GM20000 (cell line): ENCODE measurements at places on chromosomes 4 and X.

DNA sequence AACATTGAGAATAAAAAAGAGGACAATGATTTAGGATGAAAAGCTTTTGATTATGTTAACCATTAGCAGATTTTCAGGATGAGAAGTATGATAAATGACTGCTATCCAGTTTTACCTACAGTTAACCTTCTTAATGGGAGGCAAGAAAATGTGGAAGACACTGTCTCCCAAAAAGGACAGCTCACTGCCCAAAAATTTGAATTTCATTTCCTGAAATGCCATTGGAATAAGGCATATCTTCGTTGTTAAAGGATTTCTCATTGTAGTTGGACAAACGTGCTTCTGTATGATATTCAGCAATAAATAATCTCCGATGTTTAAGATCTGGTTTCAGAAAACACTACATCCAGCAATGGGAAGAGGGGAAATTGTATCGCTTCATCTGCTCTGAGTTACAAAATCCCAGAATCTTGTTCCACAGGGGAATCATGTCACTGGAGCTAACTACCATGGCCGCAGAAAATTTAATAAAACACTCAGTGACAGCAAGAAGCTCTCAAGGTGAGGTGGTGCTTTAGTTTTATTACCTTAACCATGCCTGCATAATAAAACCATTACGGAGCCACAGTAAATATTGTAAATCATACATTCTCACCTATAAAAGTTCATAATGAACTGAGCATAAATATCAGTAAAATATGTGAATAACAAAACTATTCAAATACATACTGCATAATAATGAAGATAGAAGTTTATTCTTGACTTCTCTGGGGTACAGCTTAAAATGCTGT, 552.3 kb downstream of the PCDH7 start:
- DNase-seq, result no peak

DNA sequence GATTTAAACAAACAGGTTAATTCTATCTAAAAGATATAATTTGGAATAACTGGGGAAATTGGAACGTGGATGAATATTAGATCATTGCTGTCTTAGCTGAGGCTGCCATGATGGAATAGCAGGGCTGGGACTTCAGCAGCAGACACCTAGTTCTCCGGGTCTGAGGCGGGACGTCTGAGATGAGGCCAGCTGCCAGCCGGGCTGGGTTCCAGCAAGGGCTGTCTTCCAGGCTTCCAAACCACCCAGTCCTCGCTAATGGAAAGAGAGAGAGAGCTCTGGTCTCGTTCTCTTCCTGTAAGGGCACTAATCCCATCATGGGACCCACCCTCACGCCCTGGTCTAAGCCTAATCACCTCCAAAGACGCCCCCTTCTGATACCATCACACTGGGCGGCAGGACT, 85.7 kb downstream of the ADRA2C start:
- no peak for DNase-seq

DNA sequence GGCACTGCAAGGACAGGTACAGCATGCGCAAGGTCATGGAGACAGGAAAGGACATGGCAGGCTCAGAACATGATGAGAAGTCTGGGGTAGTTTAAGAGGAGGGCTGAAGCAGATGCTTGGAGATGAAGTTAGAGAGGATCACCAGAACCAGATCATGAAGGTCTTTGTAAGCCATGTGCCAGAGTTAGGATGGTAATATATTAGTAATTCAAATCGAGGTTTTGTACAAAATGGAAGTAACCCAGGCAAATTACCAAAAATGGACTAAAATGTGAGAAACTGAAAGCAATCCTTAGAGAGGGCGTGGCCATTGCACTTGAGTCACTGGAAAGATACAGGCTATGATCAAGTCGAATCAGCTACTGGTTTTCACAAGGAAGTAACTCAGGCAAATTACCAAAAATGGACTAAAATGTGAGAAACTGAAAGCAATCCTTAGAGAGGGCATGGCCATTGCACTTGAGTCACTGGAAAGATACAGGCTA, 13.5 kb downstream of the RXFP1 start:
- no peak for DNase-seq

GRCh38 chr4:2931512-2932301, 31.5 kb downstream of the NOP14 start:
- peak; percentile 83 for DNase-seq

DNA sequence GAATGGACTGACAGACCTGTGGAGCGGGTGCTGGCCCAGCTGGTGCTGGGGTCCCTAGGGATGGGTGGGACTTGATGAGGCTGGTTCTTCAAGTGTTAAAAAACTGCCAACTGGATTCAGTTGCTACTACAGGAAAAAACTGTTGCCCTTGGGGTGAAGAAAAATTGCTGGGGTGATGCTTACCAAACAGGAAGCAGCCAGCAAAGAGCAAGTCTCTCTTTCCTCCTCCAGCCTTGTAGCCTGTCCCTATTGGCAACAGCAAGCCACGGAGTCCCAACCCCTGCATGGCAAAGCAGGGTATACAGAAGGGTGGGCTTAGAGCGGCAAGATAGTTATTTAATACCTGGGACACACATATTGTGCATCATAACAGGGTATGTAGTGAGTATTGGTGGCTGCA, 60.1 kb upstream of the ATP8A1 start:
- DNase-seq, result no peak

- DNase-seq, result no peak
These were observed 72.1 kb downstream of the GPR101 start for GRCh38 chrX:136961594-136962135.

GRCh38 chrX:41603596-41603995, 85.2 kb upstream of the GPR34 start:
- no peak for DNase-seq

- DNase-seq, result no peak
These were observed 122.1 kb downstream of the AFF1 start for GRCh38 chr4:87056881-87057280.

- DNase-seq, result no peak
These were observed 6.5 kb upstream of the EXOSC9 start for GRCh38 chr4:121794505-121795188.

GRCh38 chr4:84379917-84380641, 119.0 kb downstream of the NKX6-1 start:
- no peak for DNase-seq

DNA sequence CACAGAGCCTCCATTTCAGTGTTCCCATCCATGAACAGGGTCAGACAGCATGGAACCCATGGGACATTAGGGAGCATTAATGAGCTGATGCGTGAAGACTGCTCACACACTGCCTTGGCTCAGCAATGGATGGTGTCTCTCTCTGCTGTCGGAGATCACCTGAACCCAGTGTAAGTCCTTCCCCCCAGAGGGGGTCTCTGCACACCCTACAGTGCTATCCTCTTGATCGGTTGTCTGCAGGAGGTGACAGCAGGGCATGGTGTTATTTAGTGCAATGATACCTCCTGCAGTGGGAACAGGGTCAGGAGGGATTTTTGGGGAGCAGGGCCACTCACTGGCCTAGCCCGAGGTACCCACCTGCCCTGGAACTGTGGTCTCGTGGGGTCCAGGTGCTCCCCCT, 25.6 kb downstream of the APELA start:
- no peak for DNase-seq

DNA sequence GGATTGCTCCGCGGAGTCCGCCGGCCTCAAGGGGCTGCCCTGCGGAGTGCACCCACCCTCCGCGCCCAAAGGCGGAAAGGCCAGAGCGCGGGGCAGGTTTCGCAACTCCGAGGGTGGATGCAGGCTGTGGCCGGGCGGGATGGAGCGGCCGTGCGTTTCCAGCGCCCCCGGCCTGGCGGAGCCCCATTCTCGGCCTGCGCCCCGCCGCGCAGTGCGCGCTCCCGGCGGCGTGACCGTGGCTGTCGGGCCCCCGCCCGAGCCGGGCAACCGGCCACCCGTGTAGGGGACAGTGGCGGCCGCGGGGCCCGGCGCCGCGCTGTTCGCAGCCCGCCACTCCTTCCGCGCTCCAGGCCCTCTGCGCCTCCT, 331 bp downstream of the SETD7 start:
- no peak for DNase-seq

DNA sequence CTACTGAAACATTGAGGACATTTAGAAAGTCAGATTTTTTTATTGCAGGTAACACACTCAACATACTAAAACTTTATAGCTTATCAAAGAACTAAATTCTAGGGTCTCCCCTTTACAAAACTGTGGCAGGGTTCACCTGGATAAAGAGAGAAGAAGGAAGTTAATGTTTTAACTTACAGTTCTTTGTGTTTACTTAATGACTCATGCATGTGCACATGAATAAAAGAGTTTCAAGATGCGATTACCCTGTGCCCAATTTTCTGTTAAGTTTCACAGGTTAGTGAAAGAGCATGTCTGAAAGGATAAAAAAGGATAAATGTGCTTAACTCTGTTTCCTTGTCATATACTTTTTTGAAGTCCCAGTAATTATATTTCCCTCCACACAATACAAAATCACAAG, 16.8 kb downstream of the DCAF8L1 start:
- no peak for DNase-seq

- no peak for DNase-seq
These were observed 505.5 kb downstream of the ANKRD50 start for GRCh38 chr4:124206779-124207605.

- no peak for DNase-seq
These were observed 81.5 kb downstream of the RCHY1 start for GRCh38 chr4:75432683-75433082.

DNA sequence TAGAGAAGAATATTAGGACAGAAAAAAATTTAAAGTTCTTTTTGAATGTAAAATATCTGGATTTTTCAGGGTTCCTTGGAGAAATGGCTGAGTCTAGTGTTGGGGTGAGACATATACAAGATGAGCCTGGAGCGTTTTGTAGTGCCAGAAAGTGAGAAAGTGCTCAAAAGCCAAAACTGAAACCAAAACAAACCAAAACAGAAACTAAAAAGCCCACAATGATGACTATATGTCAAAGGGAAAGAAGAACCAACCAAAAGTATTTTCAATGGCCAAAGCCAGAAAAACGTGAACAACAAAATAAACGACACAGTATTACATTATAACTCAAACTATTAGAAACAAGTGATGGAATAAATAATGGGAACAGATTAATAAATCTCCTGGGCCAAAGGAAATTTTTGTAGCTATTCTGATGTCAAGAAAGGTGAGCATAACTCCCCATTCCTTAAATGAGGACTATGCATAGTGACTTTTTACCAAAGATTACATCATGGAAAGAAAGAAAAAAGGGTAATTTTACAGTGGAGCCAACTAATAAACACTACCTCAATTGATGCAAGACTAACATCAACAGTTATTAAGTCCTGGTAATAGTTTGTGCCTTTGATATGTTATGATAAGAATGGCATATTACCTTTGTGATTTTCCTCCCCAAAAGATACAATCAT, 1137.6 kb downstream of the C4orf33 start:
- DNase-seq, result peak; percentile 8

GRCh38 chr4:137156054-137156453, 376.2 kb downstream of the PCDH18 start:
- DNase-seq, result no peak

GRCh38 chr4:168817370-168817769, 192.7 kb downstream of the CBR4 start:
- DNase-seq, result no peak

DNA sequence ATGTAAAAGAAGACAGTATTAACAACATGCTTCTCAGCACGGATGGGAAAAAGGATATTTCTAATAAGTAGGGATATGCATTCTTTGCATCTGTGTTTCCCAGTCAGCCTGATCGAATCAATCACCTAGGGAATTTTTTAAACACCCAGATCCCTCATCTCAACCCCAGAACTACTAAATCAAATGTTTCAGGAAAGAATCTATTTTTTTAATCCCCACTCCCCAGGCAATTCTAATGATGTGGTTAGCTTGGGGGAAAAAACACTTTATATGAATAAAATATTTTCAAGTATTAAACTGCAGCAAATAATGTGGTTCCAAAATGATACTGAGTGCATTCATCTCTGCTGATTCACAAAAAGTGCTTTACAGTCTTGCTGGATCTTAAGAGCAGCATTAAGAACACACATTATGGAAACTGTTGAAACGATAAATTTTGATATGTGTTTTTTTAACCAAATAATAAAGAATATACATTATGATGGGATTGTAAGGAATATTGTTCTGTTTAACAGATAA, 68.7 kb upstream of the GUCY1A1 start:
- no peak for DNase-seq

DNA sequence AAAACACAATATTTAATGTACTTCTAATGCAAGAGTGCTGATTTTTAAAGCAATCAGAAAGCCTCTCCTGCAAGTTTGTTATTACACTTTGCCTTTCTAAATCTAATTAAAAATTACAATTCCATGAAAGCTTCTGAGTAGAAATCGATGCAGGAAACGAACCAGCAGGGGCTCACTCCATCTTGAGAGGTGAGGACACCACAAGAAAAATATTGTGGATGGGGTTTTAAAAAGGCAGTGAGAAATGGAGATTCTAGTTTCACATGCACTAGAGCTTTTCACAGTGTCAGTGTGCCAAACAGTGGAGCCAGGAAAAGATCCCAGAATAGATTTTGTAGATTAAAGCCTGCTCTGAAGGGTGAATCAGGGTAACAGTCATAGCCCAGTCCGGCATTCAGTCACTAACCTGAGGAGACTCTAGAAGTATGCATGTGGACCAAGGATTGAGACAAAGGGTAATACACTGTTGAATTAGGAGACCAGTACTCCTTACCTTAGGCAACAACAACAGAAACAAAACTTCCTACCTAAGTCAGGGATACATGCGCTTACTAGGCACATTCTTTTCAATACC, 362.3 kb downstream of the NAF1 start:
- no peak for DNase-seq

DNA sequence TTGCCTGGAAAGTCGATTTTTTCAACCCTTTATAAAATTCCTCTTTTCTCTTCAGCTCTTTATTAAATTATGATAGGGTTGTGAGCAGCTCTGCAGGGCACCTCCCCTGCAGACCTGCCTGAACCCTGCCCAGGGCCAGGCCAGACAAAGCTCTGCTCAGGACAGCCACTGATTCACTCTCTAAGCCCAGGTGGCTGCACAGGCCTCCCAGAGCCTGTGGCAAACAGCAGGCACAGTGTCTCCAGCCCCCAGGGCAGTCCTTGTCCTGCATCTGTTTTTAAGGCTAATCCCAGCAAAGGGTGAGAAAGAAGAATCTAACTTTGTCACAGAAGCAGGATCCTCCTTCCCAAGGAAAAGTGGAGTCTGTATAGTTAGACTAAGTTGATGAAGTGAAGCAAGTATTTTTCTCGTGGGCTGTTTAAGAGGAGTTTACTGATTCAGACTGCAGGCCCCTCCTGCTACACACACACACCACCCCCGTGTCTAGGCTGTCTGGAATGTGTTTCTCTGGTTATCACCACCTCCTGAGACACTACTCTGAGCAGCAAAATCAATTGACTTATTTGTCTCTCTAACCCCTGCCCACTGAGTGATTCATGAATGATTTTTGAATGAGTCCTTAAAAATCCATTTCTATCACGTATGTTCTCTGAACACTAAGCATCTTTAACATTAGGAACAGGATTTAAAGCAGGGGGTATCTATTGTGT, 101.7 kb downstream of the CHIC2 start:
- DNase-seq, result no peak

- DNase-seq, result no peak
These were observed 24.2 kb downstream of the CBLL2 start for GRCh38 chrX:22296871-22297270.

- DNase-seq, result no peak
These were observed 6.1 kb upstream of the SMS start for GRCh38 chrX:21934414-21934813.

- no peak for DNase-seq
These were observed 26.2 kb upstream of the FREM3 start for GRCh38 chr4:143726714-143727113.

GRCh38 chr4:5463936-5464650, 244.3 kb downstream of the EVC2 start:
- DNase-seq, result no peak

GRCh38 chr4:142396279-142396678, 449.8 kb downstream of the INPP4B start:
- no peak for DNase-seq
